ENCODE measurements at places on chromosomes 1 and 21.

- no peak for DNase-seq
Measured at GRCh38 chr1:230861970-230862595, 6.2 kb downstream of the C1orf198 start.

GRCh38 chr1:175757381-175758015, 14.1 kb upstream of the TNR start:
- DNase-seq = peak; percentile 6

DNA sequence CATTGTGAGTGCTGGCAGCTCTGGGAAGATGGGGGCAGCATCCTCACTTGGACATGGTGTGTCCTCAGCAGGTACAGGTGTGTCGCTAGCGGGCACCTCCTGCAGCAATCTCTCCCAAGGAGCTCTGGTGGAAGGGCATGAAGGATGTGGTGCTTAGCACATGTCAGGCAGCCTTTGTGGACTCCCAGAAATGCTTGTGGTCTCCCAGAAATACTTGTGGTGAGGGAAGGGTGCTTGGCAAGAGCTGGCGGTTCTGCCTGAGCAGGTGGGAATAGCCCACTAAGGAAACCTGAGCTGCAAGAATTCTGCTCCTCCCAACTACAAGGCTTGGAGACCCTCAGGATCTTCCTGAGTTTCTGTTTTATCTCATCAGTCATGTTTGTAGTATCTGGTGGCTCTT, 371.6 kb downstream of the PRDM2 start:
- no peak for DNase-seq

- DNase-seq = peak; percentile 35
Measured at GRCh38 chr21:37758982-37759381, 157.3 kb downstream of the KCNJ6 start.

DNA sequence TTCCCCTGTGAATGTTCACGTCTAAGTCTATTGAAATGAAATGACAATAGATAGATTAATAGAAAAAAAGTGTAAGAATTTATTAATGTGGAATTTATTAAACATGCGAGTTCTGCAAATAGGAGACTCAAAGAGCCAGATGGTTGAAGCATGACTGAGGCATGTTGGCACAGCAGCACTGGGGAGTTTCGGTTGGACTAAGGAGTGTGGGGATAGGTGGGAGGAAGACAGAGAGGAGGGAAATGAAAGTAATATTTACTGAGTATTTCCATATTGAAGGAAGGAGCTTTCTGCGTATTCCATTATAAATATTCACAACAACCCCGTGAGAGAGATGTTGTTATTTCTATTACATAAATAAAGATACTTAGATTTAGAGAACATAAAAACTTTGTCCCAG, 79.5 kb upstream of the ZNF644 start:
- DNase-seq = no peak

DNA sequence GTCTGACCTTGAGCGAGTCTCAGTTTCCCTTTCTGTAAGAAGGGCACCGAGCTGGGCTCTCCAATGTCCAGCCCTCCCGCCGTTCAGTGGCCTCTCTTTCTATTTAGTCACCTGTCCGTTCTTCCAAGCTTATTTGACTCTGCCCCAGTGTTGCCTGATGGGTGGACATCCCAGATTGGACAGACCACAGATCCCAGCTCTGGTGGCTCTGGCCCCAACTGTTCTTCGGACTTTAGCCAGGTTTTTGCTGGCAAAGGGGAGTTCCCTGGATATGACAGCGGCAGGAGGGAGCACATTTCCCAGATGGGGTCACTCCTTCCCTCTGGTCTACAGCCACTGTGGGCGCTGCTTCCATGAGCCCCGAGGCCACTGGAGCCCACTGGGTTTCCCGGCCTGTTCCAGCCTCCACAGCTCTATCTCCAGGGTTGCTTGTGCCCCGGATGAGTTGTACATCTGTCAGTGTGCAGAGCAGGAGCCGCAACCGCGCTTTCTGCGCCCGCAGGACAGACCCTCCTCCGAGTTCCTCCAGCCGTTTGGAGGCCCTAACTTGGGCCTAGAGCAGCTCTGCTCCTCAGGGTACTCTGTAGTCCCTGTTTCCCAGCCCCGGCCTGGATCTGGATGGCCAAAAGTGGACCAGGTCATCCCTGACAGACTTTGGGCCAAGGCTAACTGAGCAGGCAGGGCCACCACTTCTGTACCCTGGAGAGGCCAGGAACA, 3.8 kb downstream of the DMBX1 start:
- DNase-seq = no peak

DNA sequence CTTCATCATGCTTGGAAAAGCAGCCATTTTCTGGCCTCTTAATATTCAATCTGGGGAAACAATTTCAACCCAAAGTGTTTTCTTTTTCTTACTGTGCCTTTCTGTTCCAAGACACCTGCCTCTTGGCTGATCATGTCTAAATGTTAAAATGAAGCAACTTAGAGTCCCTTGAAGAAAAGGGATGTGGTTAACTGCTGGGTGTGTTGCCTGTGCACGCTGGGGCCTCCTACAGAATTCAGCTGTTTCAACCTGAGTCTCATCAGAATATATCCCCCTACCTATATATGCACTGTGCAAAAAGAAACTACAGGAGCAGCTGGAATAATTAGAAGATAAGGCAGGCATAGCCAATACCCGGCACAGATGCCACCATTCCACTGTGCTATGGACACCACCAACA, 222.0 kb downstream of the OMA1 start:
- DNase-seq = no peak

- no peak for DNase-seq
Measured at GRCh38 chr1:66450847-66451246, 83.1 kb upstream of the SGIP1 start.
